ENCODE measurements at places on chromosomes 12 and 14.

GRCh38 chr12:106941481-106942156 is 14.1 kb upstream of the TMEM263 start:
- DNase-seq: no peak

GRCh38 chr12:11730299-11731041 is 81.0 kb downstream of the ETV6 start:
- DNase-seq: no peak

DNA sequence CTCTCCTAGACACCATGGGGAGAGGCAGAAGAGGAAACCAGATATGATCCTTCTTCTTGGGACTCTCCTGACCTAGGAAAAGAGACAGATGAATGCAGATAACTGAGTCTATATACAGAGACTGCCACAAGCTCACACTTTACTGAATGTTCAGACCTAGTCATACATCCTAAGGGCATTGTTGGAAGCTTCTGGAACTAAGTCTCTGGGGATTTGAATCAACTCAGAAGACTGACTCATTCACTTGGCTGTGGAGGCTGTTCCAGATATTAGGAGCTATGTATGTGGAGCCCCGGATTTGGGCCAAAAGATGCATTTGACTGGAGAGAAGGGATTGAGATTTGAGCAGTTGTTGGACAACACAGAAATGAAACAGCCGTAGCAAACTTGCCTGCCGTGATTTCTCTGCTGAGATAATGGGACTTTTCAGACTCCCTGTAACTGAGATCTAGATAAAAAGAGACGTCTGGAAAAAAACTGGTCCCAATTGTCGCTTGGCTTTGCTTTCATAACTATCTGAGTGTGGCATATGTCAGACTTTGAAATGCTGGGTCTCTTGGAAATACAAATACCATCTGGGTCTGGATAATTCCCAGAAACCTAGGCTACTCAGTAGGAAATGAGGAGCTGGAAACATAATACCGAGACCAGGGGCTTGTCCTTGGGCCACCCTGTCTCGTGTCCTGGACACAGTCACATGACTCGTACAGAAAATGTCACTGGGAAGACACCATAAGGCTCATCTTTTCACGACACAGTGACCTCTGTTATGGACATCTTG is 396.8 kb downstream of the NUAK1 start:
- DNase-seq: no peak

DNA sequence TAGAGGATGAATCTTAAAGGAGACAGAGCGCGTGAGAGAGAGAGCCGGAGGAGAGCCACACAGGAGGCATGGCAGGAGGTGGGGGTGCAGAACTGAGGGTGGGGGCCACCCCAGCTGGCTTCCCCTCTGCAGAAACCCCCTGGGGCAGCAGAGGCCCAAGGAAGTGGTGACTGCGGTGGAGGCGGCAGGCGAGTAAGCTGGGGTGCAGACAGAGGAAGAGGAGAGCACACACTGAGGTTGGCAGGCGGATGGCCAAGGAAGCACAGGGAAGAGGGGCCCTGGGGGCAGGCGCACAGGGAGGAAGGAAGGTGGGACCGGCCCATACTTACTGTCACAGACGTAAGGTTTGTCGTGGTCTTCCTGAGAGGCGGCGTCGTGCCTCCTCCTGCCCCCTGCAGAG is 179.8 kb downstream of the DPF3 start:
- DNase-seq: no peak

- no peak for DNase-seq
These were observed 251.9 kb upstream of the ATXN7L3B start for GRCh38 chr12:74285773-74286172.

- no peak for DNase-seq
These were observed 560.4 kb upstream of the FLRT2 start for GRCh38 chr14:84969501-84969900.

DNA sequence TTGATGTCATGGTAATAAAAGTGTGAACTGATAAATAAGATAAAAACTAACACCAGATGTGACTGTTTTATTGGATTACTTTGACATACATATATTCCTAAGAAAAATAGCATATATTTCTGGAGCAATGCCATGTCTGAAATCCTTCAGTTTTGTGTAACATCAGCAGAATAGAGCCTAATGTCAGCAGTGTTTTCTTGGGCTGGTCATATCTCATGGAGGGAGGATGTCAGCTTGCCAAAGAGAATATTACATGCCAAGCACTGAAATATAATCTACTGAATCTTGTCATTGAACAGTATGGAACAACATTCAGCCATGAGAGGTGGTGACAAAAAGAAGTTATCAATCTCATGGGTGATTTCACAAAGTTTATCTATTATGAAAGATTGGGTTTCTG is 220.3 kb downstream of the KLHL28 start:
- DNase-seq: no peak

DNA sequence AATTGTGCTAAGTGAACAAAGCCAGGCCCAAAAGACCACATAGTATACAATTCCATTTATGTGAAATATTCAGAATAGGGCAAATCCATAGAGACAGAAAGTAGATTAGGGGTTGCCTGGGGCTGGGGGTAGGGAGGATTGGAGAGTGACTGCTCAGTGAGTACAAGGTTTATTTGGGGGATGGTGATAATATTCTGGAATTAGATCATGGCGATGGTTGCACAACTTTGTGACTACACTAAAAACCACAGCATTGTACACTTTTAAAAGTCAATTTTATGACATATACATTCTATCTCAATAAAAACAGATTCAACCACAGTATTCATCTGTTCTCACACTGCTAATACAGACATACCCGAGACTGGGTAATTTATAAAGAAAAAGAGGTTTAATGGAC is 68.7 kb upstream of the MAP1LC3B2 start:
- DNase-seq: no peak

DNA sequence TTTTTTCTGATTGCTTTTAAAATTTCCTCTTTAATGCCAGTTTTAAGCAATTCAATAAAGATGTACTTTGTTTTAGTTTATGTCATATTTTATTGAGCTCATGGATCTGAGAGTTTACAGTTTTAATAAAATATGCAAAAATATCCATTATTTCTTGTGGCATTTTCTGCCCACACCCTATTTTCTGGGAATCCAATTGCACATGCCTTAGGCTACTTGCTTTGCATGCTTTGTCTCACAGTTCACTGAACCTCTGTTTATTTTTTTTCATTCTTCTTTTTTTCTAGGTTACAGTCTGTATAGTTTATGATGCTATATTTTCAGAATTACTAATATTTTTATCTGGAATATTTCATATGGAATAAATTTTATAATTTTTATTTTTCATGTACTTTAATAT is 1258.0 kb downstream of the FSCB start:
- DNase-seq: no peak
